ENCODE measurements at places on chromosomes 1 and 21. TPM values are rescaled to one million over a fixed set of nuclear protein-coding genes. Genes with fewer than 3 reads are reported as not detected.

- peak; percentile 91 for DNase-seq
These were observed 124.8 kb downstream of the RIPK4 start for GRCh38 chr21:41641821-41642701.

DNA sequence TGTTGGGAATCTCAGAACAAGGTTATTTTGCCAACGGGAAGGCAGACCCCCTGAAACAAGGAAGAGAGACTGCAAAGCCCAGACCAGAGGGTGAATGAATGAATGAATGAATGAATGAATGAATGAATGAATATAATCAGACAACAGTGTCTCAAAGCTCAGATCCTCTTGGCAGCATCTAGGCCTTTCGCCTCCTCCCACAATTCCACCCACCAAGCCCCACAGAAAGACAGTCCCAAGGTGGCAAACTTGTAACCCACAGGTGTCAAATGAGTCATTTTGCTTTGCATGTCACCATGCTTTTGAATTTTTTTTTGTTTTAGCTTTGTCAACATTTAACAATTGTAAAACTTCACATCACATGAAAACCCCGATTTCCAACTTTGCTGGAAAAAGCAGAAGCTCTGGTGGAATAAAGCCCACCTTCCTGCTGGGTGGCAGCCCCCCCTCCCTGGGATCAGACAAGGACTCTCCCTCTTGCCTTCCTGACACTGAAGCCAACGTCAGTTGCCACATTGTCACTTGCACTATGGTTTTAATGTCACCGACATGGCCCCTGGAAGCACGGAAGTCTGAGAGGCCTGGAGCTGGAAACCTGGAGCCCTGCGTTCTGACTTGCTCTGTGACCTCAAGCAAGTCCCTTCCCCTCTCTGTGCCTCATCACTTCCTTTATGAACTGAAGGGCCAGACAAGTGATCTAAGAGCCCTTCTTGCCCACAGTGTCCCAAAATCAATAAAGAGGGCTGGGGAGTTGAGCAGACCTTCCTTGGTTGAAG is 134.6 kb upstream of the RUNX3 start:
- DNase-seq: no peak

IL20 gene
- not detected for polyA plus RNA-seq

GRCh38 chr1:9004700-9005394 is 21.4 kb downstream of the SLC2A7 start:
- DNase-seq: peak; percentile 40

YTHDF2 gene
- polyA plus RNA-seq: 45.9 TPM

DNA sequence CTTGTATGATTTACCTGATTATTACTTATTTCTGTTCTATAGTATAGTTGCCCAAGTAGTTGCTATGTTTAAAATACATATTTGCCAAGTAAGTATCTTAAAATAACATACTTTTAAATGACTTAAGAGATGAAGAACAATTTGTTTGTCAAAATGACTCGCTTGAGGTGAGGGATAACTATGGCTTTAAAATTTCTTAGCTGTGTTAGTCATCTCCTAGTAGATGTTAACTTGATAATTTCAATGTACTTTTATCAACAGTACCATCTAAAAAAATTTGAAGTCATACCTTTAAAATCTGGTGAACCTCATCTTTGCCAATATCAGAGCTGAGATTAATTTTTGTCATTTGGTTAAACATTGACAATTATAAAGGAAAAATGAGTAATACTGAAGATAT is 37.7 kb downstream of the ODR4 start:
- DNase-seq: no peak

- peak; percentile 90 for DNase-seq
These were observed 487.6 kb upstream of the CAMK1G start for GRCh38 chr1:209095627-209096595.

- no peak for DNase-seq
These were observed 55.5 kb downstream of the MORN1 start for GRCh38 chr1:2335721-2336455.

SIK1 gene
- 0.72 TPM for polyA plus RNA-seq

DNA sequence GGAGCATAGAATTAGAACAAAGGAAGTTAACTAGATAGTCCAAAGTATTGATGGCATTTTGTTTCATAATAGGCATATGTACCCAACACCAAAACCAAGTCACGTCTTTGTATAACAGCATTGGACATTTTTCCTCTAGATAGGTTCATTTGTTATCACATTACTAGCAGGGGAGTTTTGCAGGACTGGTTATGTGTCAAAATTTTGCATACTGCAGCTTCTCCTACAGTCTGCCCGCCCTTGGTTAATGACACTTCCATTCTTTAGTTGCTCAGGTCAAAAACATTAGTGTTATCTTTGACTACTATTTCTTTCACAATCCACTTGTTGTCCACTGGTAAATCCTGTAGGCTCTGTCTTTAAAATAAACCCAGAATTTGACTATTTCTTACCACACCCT is 8.9 kb downstream of the CAPZA1 start:
- DNase-seq: no peak

GRCh38 chr1:224289396-224289795 is 40.6 kb downstream of the NVL start:
- DNase-seq: no peak

C1orf141 gene
- not detected for polyA plus RNA-seq

DNA sequence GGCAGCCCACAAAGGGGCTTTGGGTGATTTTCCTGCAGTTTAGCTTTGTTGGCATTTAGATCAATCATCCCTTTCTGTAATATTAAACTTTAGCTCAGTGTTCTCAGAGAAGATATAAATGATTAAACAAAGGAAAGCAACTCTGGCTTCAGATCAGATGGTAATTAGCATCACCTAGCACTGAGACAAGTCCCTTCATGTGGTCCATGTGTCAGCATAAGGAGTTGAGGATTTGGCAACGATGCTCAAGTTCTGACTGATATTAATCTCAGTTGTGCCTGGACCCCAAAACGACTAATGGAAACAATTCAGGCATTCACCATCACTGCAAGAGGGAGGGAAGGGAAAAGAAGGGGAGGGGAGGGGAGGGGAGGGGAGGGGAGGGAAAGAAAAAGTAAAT is 60.4 kb downstream of the SEC16B start:
- DNase-seq: no peak

GRCh38 chr1:40818264-40818961 is 34.8 kb downstream of the KCNQ4 start:
- DNase-seq: no peak

GRCh38 chr21:43006874-43007208 is 32.5 kb downstream of the PKNOX1 start:
- DNase-seq: no peak

DNA sequence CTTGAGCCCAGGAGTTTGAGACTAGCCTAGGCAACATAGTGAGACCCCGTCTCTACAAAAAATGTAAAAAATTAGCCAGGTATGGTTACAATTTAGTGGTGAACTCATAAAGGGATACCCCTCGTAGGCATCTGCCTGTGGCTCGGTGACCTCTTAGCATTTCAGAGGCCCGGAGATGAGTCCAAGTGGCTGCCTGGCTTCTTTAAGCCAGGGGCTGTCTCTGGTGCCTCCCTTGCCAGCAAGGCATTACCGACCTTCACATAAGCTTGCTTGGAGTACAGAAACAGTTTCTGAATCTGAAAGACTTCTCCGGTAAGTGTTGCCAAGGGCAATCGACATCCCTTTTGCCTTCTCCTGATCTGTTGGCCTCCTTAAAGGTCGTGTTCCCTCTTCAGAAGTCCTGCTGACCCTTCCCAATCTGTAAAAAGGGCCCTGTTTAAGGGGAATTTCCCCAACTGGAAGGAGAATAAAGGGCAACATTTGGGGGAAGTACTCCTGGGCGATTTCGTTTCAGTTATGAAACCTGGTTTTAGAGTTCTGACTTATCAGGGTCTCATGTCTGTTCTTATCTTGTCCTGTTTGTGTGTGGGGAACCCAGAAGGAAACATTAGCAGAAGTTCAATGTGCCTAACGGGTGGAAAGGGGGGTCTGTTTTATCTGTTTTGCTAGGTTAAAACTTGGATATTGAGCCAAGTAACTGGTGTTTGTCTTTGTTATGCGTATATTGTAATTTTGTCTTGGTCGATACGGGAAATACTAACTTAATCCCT is 32.9 kb downstream of the KIFAP3 start:
- no peak for DNase-seq

DNA sequence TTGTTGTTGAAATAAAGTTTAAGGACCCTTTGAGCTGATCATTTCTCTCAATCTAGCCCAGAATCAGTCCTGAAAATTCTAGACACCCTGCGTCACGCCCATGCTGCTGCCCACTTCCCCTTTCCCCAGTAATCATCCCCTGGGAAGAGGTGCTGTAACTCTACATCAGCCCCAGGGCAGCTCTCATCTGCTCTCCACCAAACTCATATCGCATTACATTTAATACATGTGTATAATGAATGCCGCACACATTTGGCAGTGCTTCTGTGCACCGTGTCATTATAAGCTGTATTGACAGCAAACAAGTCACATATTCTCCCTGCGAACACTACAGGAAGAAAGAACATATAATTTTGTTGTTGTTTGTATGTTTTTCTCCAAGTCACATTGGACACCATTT is 539.7 kb upstream of the DAB1 start:
- DNase-seq: no peak

DNA sequence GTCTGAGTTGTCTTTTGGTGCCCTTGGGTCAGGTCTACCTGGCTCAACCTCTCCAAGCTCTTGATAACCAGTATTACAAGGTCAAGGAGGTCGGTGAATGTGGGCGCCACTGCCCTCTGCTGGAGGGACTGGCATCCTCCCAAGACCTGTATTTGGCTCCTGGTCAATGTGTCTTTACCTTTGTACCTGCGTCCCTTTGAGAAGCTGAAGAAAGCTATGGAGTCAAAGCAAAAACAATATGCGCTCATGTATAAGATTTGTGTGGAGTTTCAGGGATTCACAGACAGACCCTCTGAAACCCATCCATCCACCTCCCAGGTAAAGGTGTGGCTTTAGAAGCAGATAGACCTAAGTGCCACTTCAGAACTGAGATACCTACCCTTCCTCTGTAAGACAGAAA is 61.8 kb upstream of the NBL1 start:
- DNase-seq: no peak

CCDC181 gene
- not detected for polyA plus RNA-seq

DNA sequence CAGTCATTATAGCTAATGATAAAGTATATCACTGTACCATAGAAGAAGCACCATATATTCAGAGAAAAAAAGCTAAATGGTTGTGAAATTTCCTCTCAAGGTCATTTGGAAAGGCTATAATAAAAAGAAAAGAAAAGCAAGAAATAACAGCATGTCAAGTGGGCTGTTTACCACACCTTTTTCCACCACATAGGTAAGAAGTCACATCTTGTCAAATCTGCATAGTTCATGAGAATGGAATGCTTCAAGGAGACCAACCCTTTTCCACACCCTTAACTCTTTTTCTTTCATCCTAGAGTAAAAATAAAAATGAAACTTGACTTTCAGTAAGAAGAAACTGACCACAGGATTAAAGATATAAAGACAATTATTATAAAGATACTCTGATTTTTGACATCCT is 91.2 kb downstream of the ATP6V1G3 start:
- DNase-seq: no peak

DNA sequence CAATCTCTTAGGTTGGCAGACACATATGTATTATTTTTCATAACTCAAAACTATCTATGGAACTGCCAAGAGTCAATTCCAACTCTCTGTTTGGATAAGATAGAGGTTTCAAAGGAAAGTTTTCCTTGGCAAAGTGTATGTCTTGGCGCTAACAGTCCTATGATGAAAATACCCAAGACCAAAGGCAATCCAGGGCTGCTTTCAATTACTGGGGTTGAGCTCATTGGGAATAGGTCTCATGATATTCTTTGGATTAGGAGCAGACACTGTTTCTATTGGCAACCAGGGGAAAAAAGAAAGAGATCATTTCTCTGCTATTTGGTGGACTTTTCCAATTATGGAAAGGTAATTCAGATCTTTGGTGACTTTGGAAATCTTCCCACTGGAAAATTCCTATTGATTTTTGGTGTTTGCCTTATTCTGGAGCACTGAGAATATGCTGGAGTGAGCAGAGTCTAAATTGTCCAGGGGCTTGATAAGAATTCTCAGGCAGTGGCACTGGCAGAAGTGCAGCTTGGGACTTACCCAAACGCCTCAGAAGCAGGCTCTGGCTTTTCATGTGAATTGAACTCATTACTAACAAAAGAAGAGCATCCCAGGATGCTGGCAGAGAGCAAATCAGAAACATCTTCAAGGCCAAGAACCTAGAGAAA is 20.4 kb upstream of the PLXNA2 start:
- no peak for DNase-seq

DNA sequence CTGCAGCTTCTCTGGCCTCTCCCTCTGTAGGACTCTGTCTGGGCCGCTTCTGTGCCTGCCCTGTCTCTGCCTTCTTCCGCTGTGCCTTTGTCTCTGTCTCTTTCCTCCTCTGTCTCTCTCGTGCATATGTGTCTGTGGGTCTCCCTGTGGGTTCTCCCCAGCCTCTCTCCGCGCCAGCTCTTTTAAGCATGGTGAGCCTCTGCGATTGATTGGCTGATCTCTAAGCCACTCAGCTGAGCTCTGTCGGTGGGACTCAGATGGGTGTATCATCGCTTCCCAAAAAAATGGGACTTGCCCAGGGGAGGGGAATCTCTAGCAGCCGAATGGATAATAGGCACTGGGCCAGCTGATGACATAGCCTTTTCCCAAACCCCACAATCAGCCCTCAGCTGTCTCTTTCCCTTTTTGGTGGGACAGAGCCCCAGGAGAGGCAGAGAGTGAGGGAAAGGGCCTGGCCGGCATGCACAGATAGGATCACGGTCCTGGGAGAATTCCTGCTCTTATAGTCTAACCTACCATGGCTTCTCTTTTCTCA is at the start of gene ADAMTS4:
TSS of gene ADAMTS4 (minus strand) at position 158 of the 535 bp plus-strand sequence. CDS start 427 bp downstream, outside the sequence.
- DNase-seq: no peak

OR2T2 gene
- polyA plus RNA-seq: not detected

RIMKLA gene
- 0.01 TPM for polyA plus RNA-seq

LDLRAD1 gene
- not detected for polyA plus RNA-seq

ATAD3C gene
- 0.20 TPM for polyA plus RNA-seq

DNA sequence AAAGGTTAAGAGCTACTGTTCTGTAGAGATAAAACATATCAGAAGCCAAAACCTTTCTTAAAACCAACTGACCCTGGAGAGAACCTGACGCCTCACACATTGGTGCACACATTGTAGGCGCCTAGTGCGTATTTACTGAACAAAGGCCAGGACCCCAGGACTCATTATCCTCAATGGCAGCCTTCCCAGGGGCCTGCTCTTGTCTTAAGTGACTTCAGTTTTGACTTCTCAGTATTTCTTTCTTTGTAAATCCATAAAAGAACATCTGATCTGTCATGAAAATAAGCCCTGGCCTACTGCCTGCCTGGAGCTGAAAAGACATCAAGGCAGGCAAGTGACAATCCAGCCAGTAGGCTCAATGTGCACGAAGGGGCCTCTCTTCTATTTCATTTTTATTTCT is 27.6 kb downstream of the ABCA4 start:
- no peak for DNase-seq
